ENCODE measurements at places on chromosomes 11 and 22.
A peak's percentile ranks its signal among the peaks of the same experiment; 100 is the strongest.

- DNase-seq = no peak
Observed at GRCh38 chr22:27389727-27390075, 411.9 kb downstream of the MN1 start.

- DNase-seq = no peak
Observed at GRCh38 chr22:30674482-30674881, 6.8 kb upstream of the DUSP18 start.

- no peak for DNase-seq
Observed at GRCh38 chr22:45742866-45743450, 71.3 kb downstream of the ATXN10 start.

DNA sequence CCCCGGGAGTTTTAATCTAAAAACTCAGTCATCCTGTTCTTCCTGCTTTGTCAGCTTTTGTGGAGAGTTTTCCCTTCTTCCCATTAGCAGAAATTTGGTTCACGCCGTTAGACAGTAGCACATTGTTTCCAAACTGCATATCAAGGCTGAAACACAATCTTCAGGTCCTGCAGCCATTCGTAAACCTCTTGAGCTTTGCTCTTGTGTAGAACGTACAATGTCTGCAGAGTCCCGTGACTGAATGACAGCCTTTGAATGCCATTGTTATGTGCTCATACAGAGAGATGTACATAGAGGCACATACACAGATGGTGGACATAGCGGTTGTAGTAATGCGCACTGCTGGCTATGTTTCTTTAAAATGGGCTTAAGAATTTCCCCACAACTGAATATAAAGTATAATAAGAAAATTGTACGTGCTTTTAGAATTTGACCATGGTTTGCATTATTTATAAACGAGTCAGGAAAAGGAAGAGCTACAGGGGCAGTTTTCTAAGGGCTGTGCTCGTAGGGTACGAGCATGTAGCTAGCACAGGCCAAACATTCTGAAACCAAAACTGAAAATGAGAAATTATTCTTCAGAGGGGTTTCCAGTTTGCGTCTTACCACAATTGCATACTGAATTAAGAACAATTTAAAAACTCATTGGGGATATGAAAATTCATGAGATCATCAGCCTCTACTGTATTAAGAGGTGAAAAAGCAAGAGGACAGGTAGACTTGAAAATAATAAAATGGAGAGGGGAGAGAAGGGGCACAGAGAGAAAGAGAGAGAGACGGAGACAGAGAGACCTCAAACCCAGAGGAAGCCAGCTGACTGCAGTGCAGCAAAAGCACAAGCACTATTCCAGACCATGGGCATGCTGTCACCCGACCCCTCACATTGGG is 310.1 kb downstream of the CADM1 start:
- no peak for DNase-seq

- DNase-seq = no peak
Observed at GRCh38 chr11:100013011-100013410, 674.1 kb upstream of the ARHGAP42 start.

GRCh38 chr11:69075421-69076128 is 26.8 kb downstream of the TPCN2 start:
- no peak for DNase-seq

GRCh38 chr11:70448983-70449567 is 50.7 kb downstream of the CTTN start:
- no peak for DNase-seq

GRCh38 chr22:21816472-21816786 is 51.0 kb downstream of the MAPK1 start:
- DNase-seq = no peak

DNA sequence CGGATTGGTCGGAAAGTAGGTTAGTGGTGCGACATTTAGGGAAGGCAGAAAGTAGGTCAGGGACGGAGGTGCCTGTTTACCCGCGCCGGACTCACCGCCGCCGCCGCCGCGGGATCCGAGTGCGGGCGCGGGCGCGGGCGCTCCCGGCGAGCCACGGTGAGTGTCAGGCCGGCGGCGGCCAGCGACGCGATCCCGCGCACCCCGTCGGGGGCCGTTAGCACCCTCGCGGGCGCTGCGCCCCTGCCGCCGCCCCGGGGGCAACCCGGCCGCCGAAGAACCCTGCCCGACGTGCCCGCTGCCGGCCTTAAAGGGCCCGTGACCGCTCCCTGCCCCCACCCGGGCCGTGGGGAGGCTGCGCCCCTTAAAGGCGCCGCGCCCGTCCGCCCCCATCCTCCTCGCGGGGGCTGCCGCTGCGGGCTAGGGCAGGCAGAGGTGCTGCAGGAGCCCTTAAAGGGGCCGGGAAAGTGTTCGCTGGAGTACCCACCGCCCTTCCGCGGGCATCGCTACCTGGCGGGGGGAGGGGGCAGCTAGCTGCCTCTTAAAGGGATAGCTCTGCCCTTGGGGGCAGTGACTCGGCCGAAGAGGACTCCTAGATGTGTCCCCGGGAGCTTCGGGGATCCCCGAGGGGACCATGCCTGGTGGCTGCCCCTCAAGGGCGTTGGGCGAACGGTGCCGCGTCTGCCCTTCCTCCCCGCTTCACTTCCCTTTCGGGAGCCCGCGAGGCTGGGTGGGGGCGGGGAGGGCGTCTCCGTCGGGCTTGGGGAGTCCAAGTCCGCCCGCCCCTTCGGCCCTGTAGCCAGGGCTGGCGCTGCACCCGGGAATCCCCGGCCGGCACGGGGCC is at the start of gene BMAL1:
BMAL1 (plus strand) TSS at position 23 of the 841 bp plus-strand sequence. CDS start 76,519 bp downstream, outside the sequence.
- peak; percentile 51 for DNase-seq
